Fibroblast of skin of left quadriceps (primary cell): ENCODE measurements at places on chromosomes 2 and 18.

GRCh38 chr2:30408961-30409387, 38.1 kb upstream of the LCLAT1 start:
- DNase-seq, result no peak

- DNase-seq, result no peak
These were observed 6.7 kb downstream of the SMARCAL1 start for GRCh38 chr2:216418981-216419380.

DNA sequence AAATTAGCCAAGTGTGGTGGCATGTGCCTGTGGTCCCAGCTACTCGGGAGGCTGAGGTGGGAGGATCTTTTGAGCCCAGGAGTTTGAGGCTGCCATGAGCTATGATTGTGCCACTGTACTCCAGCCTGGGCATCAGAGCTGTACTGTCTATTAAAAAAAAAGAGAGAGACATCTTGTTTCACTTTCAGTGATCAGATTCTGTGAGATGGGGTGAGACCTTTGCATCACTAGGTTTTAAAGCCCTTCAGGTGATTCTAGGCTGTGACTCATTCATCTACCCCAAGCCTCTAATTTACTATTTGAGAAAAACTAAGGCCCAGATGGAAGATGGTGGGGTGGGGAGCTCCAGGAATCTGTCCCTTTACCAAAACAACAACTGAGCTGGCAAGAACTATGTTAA, 7.1 kb downstream of the C2orf92 start:
- no peak for DNase-seq

GRCh38 chr2:10079870-10080535, at the start of gene CYS1:
TSS of gene CYS1 (minus strand) at chr2:10080411. CDS start at chr2:10080223, 188 bp downstream.
- DNase-seq, result no peak

DNA sequence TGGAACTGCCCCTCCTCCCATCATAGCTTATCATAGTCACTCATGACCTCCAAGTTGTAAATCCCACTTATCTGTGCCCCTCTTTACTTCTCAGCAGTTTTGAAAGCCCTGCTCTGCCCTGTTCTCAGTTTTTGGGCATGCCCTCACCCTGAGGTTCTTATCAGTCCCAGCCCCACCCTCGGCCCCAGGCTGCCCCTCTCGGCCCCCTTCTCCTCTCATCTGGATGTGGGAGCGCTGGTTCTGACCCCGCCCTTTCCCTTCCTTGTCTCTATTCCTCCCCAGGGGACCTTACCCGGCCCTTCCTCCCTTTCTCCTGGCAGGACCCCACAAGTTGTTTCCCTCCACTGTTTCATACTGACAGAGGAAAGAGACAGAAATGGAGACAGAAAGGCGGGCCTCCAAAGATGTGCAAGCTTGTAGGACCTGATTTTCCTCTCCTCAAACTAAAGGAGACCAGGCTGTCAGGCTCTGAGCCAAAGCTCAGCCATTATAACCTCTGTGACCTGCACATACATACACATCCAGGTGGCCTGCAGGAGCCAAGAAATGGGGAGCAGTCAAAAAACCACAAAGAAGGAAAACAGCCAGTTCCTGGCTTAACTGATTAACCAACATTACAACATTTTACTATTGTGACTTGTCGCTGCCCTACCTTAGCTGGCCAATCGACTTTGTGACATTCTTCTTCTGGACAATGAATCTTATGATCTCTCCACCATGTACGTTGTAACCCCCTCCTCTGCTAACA, 171.0 kb upstream of the HS6ST1 start:
- no peak for DNase-seq

GRCh38 chr2:71681626-71682025, 228.3 kb downstream of the DYSF start:
- DNase-seq, result no peak

- DNase-seq, result no peak
These were observed 24.9 kb downstream of the PTGR3 start for GRCh38 chr18:75183973-75184493.

- no peak for DNase-seq
These were observed 4.4 kb downstream of the KLHL41 start for GRCh38 chr2:169513926-169514325.

GRCh38 chr2:218998414-218999002, 5.3 kb upstream of the CRYBA2 start:
- no peak for DNase-seq
